Glutamatergic neuron (in vitro differentiated cells): ENCODE measurements at places on chromosomes 5 and 9.

DNA sequence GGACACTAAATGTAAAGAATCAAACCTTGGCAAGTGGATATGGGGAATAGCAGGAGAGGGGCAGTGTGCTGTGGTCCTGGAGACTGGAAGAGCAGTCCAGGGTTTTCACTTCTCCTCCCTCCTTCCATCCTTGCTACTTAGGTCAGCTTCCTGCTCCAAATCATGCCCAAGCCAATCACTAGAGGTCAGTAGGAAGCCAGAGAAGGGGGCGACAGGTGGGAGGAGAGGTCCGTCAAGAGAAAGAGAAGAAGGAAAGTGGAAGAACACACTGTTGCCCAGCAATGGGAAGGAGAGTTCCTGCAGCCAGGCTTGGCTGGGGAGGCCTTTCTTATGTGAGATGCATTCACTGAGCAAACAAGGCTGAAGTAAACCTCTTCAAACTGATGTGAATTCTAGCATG is 289.6 kb downstream of the DTWD2 start:
- no peak for DNase-seq

DNA sequence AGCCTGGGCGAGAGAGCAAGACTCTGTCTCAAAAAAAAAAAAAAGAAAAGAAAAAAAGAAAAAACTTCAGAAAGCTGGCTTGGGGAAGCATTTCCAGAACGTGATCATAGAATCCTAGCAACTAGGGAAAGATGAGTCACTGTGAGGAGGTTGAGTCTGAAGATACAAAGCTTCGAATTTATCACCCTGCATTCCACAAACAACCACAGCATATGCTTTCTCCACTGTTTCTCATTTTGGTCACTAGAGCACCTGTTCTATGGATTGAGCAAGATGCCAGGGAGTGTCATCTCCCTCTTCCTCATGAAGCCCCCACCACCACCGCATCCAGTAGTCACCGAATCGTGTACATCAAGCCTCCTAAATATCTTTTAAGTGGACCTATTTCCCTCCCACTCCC is 37.9 kb downstream of the SEMA5A start:
- DNase-seq, result no peak

DNA sequence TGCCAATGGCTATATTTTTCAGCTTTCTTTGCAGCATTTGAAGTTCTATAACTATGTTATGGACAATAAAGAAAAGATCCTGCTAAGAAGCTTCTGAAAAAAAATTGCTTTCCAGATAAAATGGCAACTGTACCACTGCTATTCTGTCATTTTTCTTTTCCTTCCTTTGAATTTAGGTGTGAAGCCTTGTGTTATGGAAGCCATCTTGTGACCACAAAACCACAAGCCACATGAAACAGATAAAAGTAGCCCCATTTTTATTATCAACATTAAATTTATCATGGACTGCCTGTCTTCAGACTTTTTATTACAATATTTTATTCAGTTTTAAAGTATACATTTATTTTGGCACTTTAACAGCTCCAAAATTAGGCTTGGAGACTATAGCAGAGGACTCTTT is 289.9 kb upstream of the ACTBL2 start:
- DNase-seq, result no peak

DNA sequence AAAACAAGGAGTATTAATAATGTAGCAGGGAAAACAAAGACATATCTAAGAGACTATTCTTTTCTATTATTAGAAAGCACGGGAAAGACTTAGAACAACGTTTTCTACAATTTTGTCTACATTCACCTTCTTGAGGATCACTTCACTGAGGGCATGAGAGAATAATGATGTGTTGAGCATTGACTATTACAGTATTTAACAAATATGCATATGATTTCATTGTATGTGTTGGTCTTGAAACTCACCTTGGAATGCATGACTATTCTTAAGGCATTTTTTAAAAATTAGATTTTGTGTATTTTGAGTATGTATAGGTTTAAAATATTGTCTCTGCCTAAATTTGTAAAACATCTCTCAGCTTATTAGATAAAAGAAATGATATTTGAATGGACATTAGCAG is 1.2 kb downstream of the FSD1L start:
- DNase-seq, result no peak

DNA sequence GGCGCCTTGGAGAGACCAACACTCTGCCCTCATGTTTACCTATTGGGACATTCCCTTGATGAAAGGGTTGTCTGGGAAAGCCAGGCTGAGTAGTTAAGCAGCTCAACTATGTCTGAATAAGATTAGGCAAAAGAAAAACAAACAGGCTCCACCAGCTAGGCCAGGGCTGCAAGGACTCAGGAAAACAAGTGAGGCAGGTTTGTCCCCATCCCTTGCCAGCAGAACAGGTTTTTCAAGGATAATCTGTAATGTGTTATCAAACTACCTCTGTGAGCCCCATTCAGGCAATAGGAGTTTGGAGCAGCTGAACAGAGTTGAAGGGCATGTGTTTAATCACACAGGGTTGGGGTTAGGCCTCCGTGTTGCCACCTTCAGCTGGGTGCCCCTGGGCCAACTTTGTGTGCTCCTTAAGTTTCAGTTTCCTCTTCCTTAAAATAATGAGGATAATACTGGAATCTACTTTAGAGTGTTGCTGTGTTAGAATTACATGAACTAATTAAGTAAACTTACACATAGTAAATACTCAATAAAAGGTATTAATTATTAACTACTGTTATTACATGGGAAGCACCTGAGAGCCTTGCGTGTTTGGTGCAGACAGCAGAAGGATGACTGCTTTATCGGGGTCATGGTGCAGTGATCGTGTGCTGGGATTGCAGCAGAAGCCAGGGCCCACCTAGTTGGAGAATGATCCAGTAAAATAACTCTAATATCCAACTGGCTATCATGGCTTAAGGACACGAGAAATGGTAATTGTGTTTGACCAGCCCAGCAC is 72.1 kb upstream of the ATP10B start:
- DNase-seq, result no peak

DNA sequence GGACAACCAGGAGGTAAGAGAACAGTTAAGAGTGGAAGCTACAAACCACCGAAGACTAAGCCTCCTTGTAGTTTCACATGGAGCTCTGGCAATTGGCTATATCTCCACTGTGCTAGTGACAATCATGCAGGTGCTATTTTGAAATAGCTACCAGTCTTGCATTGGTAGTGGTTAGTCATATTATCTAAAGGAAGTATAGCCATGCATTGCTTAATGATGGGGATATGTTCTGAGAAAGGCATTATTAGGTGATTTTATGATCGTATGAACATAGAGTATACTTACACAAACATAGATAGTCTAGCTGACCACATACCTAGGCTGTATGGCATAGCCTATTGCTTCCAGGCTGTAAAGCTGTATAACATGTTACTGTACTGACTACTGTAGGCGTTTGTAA is 28.4 kb downstream of the HSDL2 start:
- DNase-seq, result no peak

DNA sequence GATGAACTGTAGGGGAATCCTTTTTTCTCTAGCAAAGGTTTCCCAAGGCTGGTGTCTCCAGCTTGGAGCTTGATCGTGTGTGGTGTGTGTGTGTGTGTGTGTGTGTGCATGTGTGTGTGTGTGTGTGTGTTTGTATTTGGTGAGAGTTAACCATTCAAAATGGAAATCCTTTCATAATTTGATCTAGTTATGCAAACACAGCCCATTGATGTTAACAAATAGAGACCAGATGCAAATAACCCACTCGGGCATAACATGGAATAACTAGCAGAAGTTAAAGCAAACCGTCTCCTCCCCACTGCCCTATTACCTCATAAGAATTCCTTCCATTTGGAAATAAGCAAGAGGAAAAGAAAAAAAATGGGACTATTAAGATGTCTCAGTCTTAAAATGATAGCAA is 24.9 kb upstream of the ZSWIM6 start:
- DNase-seq, result no peak

DNA sequence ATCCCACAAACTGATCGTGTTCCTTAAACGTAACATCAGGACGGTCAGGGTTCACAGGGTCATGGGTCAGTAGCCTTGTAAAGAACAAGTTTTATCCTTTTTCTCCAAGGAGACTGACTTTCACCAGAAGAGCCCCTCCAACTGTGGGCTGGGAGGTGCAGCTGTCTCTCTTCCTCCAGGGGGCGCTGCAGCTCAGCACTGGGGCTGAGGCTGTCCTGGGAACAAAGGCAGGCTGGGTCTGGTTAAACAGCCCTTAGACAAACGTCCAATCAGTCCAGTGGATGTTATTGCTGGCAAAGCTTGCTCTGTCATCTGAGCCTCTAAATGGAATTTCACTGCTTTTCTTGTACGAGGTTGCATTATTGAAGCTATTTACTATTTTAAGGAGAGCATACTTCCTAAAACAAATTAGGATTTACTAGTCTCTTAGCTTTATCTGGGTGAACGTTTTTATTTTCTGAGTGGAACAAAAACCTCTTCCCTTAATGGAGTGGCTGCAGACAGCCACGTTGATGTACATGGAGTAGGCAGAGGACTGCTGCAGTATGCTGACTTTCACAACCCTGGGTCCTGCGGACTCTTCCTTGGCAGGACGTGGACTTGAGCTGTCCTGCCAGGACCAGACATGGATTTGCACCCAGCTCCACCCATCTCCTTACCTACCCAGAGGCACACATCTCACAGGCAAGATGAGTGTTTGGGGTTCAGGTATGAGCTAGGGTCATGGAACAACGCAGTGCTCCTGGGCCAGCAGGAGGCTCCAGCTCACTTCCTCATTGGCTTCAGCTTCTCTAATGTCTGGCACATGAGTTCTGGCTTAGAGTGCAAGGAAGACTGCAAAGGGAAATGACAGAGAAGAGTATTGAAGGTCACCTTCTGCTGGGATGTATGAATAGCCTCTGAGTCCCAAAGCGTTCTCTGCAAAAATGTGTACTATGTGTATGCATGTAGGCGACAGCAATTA is 7.8 kb downstream of the EXOSC2 start:
- peak; percentile 93 for DNase-seq

- no peak for DNase-seq
Measured at GRCh38 chr5:87029951-87030350, 237.7 kb upstream of the RASA1 start.

DNA sequence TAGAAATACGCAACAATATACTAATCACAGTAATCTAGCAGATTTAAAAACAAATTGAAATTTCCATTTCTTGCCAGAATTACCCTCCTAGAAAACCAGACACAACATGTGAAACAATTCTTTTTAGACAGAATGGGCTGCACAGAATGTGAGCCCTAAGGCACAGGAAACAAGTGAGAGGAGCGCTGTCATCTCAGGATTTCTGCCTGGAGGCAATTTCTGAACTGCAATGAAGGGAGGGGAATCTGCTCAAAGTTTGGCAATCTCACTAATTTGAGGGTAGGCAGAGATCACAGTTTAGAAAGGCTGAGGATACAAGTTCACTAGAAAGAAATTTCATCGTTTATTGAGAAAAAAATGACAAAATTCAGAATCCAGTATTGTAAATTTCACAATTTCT is 70.3 kb downstream of the INIP start:
- DNase-seq, result no peak

- no peak for DNase-seq
Measured at GRCh38 chr5:178434016-178434761, 156.0 kb downstream of the COL23A1 start.

GRCh38 chr5:110594866-110595265 is 131.6 kb downstream of the TMEM232 start:
- no peak for DNase-seq

DNA sequence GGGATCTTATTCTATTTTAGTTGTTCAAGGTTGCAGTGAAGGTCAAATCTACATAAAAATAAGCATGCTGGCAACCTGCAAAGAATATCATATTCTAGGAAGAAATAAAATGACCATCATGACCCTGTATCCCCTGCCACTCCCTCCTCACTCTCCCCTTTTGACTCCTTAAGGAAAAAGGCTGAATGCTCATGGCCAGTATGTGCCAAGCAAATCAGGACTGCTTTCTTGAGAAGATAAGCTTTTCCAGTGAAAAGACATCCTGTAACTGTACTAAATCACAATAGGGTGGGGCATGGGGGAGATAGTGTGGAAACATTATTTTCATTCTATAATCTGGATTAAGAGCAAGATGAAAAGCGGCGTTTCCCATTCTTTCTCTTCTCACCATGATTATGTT is 100.6 kb upstream of the LIFR start:
- DNase-seq, result no peak

GRCh38 chr9:93869088-93869487 is 86.1 kb downstream of the BARX1 start:
- no peak for DNase-seq

- DNase-seq, result no peak
Measured at GRCh38 chr5:75677607-75678006, 39.6 kb downstream of the POC5 start.

GRCh38 chr5:123119334-123119986 is 30.4 kb downstream of the PRDM6 start:
- peak; percentile 22 for DNase-seq

- no peak for DNase-seq
Measured at GRCh38 chr5:80069918-80070318, 34.8 kb downstream of the THBS4 start.
